ENCODE measurements at places on chromosomes 11 and 22.
A peak's percentile ranks its signal among the peaks of the same experiment; 100 is the strongest.

GRCh38 chr11:71495286-71496230 is 31.5 kb upstream of the KRTAP5-7 start:
- DNase-seq, result no peak

DNA sequence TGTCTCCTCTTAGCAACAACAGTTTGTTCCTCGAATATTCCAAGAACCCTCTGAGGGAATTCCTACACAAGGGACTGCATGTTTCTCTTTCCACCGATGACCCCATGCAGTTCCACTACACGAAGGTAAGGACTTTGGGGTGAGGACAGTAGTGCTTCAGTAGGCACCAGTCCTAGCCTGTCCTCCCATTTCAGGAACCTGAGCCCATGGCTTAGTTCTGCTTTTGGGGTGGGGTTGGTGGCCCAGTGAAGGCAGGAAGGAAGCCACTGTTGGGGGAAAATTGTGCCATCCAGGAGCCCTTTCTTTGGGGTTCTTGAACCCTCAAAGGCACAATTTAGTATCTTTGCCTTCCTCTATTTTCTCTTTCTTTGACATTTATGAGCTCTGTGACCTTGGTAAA is 38.2 kb downstream of the RNF141 start:
- no peak for DNase-seq

DNA sequence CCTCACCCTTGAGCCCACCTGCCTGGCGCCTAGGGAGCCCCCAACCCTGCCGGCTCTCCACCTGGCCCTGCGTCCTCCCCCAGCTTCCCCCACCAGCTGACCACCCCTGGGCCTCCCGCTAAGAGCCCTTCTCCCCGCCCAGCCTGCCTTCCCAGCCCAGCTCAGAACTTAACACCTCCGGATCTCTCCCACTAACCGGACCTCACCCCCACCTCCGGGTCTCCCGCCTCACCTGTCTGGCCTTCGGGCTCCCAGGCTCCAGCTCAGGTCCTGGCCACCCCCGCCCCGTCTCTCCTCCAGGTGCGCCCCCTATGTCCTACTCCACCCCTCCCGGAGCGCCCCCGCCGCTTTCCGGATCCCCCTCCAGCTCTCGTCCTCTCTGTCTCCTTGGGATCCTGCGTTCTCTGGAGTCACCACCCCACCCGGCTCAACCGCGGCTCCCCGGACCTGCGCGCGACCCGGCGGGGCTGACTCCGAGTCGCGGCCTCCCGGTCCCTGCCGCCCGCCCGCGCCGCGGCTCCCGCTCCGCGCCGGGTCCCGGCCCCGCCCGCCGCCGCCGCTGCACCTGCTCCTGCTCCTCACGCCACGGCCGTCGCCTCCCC is at the start of gene KCNJ11:
KCNJ11 (minus strand) TSS at position 51 of the 602 bp plus-strand sequence. CDS start 568 bp downstream, outside the sequence.
- no peak for DNase-seq

- no peak for DNase-seq
Measured at GRCh38 chr11:76752321-76753143, 30.6 kb upstream of the TSKU start.

GRCh38 chr22:25558341-25558740 is 6.1 kb upstream of the GRK3 start:
- DNase-seq, result no peak

DNA sequence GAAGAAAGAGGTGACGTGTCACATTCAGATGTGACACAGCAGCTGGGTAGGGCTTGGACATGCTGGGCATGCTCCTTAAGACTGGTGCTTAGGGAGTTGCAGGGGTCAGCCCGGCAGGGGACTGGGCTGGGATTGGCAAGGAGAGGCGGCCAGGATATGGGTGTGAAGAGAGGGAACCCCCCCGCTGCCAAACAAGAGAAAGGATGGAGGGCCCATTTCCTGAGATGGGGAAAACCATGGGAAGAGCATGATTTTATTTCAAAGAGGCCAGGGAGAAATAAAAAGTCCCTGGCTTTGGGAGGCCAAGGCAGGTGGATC is 5.3 kb downstream of the ATF4 start:
- DNase-seq, result no peak

- no peak for DNase-seq
Measured at GRCh38 chr22:24181996-24182899, 961 bp downstream of the SUSD2 start.

DNA sequence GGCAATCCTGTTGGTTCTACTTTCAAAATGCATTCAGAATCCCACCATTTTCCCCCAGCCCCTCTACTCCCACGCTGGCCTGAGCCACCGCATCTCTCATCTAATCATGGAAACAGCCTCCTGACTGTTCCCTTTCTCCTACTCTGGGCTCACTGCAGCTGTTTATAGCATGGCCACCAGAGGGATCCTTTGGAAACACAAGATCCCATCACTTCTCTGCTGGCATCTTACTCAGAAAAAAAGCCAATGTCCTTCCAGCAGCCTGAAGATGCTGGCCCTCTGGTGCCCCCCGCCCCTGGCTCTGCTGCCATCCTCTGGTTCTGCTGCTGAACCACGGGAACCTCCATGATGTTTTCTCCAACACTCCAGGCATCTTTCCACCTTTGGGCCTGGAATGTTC is 11.1 kb downstream of the MS4A8 start:
- DNase-seq, result no peak

DNA sequence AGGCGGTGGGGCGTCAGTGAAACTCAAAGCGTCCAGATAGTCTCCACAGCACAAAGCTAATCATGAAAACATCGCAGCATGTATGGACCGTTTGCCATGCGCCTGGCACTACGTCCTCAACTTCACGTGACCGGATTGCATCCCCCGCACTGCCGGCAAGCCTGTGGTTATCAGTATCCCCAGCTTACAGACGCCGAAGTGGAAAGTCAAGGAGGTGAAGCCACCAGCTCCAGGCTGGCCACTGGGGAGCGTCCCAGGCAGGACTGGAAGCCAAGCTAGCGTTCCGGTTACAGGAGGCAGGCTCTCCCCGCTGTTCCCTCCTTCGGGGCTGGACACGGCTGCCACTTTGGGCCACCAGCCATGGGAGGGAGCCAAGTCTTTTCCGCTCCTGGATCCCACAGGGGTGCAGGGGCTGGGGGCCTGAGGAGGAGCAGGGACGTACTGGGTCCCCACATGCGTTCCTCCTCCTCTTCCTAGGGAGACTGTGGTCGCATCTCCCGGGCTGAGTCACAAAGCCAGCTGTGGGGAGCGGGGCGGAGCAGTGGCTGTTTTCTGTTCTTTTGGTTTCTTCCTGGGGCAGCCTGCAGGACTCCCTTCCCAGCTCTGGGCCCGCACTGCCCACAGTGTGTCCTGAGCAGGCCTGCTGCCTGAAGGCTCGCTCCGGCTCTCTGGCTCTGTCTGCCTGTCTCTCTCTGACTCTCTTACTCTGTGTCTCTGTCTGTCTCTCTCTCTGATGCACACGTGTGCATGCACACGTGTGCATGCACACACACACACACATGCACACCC is 4.3 kb upstream of the OSBPL5 start:
- peak; percentile 30 for DNase-seq

DNA sequence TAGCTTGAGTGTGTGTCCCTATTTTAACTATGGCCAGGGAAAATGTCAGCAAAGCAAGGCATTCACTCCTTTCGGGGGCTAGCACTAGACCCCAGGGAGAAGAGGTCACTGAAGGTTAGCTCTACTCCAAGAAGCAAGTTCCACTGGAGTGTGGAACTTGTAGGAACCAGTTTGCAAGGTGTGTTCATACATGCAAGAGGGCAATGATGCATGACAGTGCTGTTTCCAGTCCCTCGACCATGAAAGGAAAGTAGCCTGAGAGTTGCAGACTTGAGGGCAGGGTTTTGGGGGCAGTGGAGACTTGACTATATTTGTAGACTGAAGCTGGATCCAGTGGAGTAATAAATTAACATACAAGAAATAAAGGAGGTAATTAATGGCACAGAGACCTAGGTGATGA is 21.6 kb upstream of the SLC36A4 start:
- DNase-seq, result no peak

DNA sequence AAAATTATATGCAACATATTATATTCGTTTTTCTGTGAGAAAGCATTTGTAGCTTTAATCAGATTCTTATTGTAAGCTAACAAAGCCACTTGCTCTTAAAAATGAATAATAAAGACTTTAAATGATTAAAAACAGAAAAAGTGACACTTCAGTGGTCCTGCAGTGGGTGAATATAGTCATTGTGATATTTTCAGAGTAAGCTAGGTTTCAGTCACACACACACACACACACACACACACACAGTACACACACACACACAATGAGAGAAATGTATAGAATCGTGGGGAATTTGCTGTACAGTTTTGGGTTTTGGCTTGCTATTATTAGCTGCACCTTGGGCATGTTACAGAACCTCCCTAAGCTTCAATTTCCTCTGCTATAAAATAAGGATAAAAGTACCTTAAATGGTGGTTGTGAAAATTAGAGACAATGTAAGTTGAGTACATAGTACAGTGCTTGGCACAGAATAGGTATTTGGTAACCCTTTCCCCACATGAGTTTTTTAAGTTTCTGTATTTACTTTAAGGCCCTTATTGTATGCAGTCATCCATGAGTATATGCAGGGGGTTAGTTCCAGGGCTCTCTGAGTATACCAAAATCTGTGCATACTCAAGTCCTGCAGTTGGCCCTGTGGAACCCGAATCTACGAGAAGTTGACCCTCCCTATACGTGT is 39.8 kb downstream of the CSTPP1 start:
- no peak for DNase-seq

DNA sequence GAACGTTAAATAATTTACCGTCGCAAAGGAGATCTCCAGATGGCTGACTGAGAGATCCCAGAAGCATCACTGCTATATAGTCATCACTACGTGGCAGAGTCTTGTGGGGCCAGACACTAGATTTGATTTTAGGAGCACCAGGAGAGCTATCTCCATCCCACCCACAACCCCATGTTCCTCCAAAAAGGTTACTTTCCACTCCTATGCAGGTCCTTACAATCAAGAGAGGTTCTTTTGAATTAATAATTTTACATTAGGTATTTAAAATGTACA is 19.4 kb downstream of the GUCY1A2 start:
- no peak for DNase-seq

DNA sequence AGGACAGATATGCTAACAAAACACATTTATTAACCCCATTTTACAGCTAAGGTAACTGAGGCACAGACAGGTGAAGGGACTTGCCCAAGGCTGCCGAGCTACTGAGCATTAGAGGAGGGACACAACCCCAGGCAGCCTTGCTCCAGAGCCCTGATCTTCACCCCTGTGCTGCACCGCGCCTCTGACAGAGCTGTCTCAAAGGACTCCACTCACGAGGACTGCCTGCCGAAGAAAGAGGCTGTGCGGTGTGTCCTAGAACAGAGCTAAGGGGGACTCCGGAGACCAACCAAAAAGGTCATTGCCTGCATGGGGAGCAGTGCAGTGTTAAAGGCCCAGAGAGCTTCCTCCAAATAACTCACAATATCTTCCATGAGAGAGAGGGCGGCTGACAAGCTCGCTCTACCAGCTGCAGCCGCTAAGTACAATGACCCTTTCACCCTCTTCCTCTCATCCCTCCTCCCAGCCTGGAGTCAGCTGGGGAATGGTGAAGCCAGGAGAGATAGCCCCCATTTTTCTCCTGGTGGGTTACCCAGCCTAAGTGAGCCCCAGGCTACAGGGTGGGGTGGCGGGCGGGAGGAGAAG is 119.2 kb downstream of the DSCAML1 start:
- DNase-seq, result no peak

DNA sequence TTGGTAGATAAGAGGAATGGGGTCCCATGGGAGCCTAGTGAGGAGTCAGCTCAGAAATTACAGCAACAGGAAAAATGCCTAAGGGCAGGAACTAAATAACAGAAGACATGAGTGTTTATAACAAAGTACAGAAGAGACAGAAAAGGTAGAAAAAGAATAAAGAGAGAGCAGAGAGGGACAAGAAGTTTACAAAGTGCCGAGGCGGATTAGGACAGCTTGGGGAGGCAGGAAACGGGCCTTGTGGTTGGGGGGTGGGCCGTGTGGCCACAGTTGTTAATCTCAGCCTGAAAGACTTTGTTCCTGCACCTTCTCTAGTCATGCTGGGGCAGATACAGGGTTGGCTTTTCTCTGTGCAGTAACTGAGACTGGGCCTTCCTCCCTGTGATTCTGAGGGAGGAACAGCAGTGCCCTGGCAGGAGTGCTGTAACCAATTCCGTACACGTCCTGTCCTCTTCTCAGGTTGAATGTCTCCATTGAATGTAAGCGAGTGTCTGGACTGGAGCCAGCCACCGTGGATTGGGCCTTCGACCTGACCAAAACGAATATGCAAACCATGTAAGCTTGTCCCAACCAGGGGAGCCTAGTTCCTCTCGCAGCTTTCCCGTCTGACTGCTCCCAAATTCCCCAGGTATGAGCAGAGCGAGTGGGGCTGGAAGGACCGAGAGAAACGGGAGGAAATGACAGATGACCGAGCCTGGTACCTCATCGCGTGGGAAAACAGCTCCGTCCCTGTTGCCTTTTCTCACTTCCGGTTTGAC is 13.2 kb downstream of the NAA40 start:
- DNase-seq, result no peak

DNA sequence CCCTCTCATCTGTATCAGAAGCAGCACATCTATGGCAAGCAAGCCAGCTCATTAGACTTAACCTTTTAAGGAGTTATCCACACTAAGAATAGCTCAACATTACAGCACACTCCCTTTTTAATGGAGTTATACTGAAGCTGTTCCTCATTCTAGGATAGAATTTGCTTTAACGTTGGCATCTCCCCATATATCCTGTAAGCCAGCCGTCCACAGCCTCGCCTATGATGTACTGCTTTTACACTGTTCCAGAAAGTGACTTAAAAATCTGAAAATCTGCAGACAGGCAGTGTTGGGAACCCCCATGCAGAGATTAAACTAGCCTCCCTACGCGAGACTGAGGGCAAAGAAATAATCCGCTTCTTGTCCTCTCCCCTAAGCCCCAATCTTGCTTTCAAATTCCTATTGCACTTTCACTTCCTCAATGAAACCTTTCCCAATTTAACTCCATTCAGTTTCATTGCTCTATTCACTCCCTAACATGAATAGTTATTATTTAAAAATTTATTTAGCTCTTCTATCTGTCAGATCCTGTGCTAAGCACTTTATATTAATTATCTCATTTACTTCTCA is 225.0 kb downstream of the BLID start:
- no peak for DNase-seq

DNA sequence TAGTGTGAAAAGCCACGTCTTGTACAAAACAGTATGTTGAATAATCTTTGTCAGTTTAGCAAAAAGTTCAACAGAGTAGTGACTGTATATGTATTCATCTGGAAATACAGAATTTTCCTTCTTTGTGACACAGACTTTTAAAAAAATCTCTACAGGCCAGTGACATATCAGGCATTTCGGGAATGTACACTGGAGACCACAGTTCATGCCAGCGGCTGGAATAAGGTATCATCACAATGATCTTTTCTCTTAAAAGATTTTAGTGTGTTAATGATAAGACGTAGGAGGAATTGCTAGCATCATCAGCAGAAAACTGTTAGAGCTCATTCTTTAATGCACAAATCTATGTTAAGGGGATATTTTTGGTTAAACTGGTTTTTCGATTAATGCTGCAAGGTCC is 57.4 kb downstream of the BCL2L13 start:
- no peak for DNase-seq

GRCh38 chr22:27420817-27421361 is 380.7 kb downstream of the MN1 start:
- no peak for DNase-seq

DNA sequence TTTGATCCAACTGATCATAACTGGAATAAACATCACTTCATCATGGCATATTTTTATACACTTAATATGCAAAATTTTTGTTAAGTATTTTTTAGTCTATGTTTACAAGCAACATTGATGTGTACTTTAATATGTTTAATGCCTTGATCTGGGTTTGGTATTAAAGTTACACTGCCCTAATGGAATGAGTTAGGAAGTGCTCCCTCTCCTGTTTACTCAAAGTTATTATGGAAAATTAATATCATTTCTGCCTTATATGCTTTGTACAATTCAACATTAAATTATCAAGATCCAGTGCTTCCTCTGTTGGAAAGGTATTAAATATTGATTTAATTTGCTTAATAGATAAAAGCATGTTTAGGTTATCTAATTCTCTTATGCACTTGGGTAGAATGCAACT is 927.3 kb upstream of the RAG2 start:
- DNase-seq, result no peak

Data from activated T-cell treated with anti-CD3 and anti-CD28 coated beads for 48 hours (primary cell).